Esophagus mucosa (tissue), 1 donor: ENCODE measurements at places on chromosomes 1 and 21. TPM values are rescaled to one million over a fixed set of nuclear protein-coding genes. Genes with fewer than 3 reads are reported as not detected.

The CR1 gene
- total RNA-seq = 0.96 TPM

The RORC gene
- total RNA-seq = 1.2 TPM

The SPRR4 gene
- total RNA-seq = not detected

The PTGFR gene
- total RNA-seq = 0.24 TPM

The KCNJ9 gene
- total RNA-seq = not detected

The AMY2A gene
- not detected for total RNA-seq

The OR2T35 gene
- not detected for total RNA-seq

The NPHS2 gene
- not detected for total RNA-seq

The CACNA1S gene
- not detected for total RNA-seq

The CHRNB2 gene
- total RNA-seq = 0.20 TPM

The RIPK4 gene
- total RNA-seq = 51.1 TPM

The SPATA1 gene
- 1.1 TPM for total RNA-seq

The SH2D1B gene
- total RNA-seq = 3.4 TPM

The C1orf116 gene
- total RNA-seq = 62.2 TPM

The TFF3 gene
- total RNA-seq = 2.3 TPM

The SDE2 gene
- 9.5 TPM for total RNA-seq

The MCOLN3 gene
- total RNA-seq = 0.36 TPM

The SEMA6C gene
- total RNA-seq = 0.88 TPM
